Bladder microvascular endothelial cell (primary cell): ENCODE measurements at places on chromosomes 4 and X. TPM values are rescaled to one million over a fixed set of nuclear protein-coding genes. Genes with fewer than 3 reads are reported as not detected.

The TLR1 gene
- total RNA-seq, result 0.97 and 1.7 TPM in 2 replicates

The CYSLTR1 gene
- total RNA-seq, result 0.81 TPM in 1 of 2 replicates, not detected in the other

The SLC4A4 gene
- total RNA-seq, result under 0.01 TPM in 2 replicates

The VSIG1 gene
- 0.81 and 1.0 TPM in 2 replicates for total RNA-seq

The ESX1 gene
- not detected in 2 replicates for total RNA-seq

The SPANXN4 gene
- total RNA-seq, result not detected in 2 replicates
